Left cardiac atrium (tissue), 4 donors: ENCODE measurements at places on chromosomes 2 and 18. TPM values are rescaled to one million over a fixed set of nuclear protein-coding genes. Genes with fewer than 3 reads are reported as not detected.

The UGT1A1 gene
- total RNA-seq, result not detected

DNA sequence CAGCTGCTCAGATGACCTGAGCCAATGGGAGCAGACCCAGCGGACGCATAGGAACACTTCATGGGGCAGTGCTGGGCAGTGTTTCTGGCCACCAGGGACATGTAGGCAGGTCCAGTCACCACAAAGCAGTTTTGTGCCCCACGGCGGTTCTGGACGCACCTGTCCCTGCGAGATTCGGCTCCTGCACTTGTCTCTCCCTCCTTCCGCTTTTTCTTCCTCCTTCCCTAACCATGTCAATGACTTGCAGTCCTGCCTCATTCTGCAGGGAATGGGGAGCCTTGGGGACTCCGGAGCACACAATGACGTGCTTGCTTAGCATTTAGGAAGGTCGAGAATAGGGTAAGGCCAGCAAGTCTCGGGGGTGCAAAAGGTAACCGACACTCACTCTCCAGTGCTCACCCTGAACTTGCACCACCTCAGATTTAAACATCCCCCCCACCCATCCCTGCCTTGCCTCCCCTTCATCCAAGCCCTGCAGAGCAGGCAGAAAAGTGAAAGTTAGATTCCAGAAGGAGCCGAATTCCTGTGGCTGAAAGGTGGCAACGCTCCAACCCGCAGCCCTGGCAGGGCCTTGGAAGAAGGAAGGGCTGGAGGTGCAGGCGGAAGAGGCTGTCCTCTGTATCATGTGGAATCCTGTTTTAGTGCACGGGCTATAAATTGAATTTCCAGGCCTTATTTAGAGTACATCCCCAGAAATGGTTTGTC, 40.5 kb upstream of the ATG16L1 start:
- DNase-seq, result peak; percentile 80

DNA sequence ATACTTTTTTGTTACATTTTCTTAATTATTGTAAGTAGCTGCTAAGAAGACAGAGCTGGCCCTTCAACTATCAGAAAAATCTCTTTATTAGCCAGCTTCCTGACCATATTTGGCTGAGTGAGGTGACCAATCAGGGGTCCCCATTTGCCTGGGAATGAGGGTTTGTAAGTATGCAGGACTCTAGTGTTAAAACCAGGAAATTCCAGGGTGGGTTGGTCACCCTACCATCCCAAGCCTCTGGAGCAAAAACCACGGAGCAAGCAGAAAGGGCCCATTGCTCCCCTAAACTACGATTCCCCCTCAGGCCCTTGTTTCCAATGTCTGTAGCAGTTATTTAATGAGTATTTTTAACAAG, 165.6 kb upstream of the NCKAP5 start:
- no peak for DNase-seq

DNA sequence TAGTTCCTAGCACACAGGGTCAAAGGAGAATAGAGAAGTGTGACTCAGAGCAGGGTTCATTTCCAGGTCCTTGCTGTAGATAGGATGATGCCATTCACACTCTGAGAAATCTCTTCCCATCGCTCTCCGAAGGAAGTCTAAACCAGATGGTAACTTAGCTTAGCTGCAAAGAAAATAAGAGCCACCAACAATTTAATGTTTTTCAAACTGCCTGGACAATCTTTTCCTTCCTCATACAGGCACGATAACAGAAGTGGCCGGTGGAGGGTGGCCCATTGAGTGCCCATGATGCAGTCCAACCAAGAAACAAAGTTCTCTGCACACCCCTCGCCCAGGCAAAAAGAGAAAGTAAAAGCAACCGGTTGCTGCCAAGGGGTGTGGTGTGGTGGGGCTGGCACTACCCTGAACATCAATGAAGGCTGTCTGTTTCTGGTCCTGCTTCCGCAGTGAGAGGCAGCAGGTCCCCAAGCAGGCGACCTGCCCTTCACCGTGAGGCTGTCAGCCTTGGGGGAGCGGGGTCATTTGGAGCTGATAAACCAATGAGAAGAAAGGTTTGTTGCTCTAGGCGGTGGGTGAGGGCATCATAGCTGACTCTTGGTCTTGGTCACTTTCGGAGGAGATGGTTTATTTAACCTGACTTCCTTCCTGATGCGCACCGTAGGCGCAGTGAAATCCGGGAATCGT, 105.6 kb upstream of the CD302 start:
- DNase-seq, result peak; percentile 34

DNA sequence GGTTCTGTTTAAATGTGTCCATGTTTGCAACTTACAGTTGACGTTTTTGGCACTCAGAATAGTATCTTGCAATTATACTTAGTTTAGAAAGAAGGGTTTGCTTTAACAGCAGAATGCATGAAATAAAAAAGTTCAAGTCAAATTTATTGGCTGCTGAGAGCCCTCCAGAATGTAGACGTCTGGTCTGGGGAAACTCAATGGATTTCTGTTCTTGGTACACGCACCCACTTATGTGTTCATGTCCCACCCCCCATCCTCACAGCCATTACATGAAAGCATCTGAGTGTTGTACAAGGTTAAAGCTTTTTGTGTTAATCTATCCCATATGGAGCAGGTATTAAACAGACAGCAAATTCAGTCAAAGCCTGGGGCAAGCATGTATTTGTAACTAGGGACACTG, 219.5 kb downstream of the SOX11 start:
- no peak for DNase-seq

DNA sequence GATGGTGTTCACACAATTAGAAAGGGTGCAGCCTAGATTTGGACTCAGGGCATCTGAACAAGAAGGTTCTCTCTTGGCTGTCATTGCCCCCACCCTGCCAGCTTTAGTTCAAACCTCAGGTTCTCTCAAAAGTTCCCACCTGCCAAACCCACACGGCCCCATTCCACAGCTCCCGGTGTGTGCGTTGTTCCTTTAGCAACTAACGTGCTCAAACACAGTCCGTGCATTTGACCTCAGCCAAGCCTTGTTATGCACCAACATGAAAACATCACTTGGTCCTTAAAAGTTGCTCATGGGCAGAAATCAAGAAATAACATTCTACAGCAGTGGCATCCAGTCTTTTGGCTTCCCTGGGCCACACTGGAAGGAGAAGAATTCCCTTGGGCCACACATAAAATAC, 32.0 kb downstream of the LOXHD1 start:
- DNase-seq, result no peak

GRCh38 chr2:60442608-60443007, 110.8 kb downstream of the BCL11A start:
- no peak for DNase-seq

- DNase-seq, result no peak
Measured at GRCh38 chr18:45374878-45375630, 240.2 kb upstream of the SLC14A2 start.

- no peak for DNase-seq
Measured at GRCh38 chr18:75829091-75829490, 401.6 kb upstream of the SMIM21 start.
